Daoy (cell line): ENCODE measurements at places on chromosomes 3 and 15. TPM values are rescaled to one million over a fixed set of nuclear protein-coding genes. Genes with fewer than 3 reads are reported as not detected.

Gene GPR171
- not detected in 2 replicates for total RNA-seq

Gene CPLX3
- not detected in 2 replicates for total RNA-seq

Gene TUSC7
- not detected in 2 replicates for total RNA-seq

Gene CGNL1
- total RNA-seq, result 0.30 and 0.34 TPM in 2 replicates

Gene DNAH12
- total RNA-seq, result 0.06 TPM in 1 of 2 replicates, not detected in the other

Gene SEMA6D
- total RNA-seq, result 0.12 and 0.40 TPM in 2 replicates

Gene HACD3
- total RNA-seq, result 105 and 109 TPM in 2 replicates

Gene PROK2
- total RNA-seq, result 1.0 and 1.9 TPM in 2 replicates

Gene C15orf62
- total RNA-seq, result 0.40 TPM in 1 of 2 replicates, not detected in the other

Gene DCLK3
- 0.06 TPM in 1 of 2 replicates, not detected in the other for total RNA-seq

Gene STRIT1
- not detected in 2 replicates for total RNA-seq
